Stimulated activated CD8-positive, alpha-beta memory T cell treated with anti-CD3 and anti-CD28 coated beads, Interleukin-2, amount 100 ng/mL, for 1 hour (primary cell): ENCODE measurements at places on chromosomes 2 and 18.

- no peak for DNase-seq
Measured at GRCh38 chr2:441258-442022, 153.5 kb upstream of the ALKAL2 start.

DNA sequence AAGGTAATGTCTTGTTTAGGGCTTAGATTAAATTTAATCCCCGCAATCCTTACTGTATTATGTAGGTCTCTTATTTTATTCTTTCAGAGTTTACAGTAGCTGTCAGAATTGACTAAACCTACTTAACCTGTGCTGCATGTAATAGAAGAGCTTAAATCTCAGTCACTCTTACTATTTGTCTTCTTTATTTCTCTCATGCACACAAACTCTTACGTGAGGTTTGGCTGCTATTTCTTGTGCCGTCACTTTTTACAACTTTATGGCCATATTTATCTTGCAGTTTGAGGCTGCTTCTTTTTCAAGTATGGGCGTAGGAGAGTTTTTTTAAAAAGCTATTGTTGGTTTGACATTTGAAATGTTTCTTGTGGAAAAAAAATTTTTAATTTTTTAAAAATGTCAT, 12.0 kb downstream of the DNAJC10 start:
- no peak for DNase-seq

- no peak for DNase-seq
Measured at GRCh38 chr2:46364797-46365457, 67.7 kb downstream of the EPAS1 start.

DNA sequence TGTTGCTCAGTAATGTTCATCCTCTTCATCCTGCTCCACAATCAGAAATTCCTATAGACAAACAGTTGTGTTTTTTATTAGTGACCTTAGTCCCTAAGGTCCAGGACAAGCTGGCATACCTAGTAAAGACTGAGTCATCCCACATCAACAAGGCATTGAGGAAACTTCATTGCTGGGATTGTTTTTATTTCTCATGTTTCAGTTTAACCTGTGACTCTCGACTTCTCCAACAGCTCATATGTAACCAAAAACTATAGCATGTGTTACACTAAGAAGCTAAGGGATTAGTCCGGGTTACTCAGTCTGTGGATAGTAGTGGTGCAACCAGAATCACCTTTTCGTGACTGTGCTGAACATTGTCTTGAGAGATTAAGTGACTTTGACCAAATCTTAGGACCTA, 292.1 kb downstream of the RDH14 start:
- no peak for DNase-seq

GRCh38 chr18:58716060-58716756, 44.9 kb downstream of the MALT1 start:
- DNase-seq = no peak

DNA sequence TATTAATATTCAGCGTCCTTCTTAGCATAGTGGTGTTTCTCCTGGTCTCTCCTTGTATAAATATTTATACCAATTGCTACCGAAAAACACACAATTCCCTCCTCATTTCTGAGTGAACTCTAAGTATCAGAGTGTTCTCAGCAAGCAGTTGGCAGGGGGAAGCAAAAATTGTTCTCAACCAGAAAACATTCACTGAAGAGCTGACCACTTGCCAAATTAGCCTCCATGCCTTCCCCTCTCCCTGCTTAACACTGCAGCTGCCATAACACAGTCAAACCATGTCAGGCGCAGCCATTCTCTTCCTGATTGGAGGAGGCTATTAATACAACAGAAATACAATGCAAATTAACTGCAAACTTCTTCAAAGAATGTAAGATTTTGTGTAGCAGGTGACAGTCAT, 105.0 kb downstream of the COL6A3 start:
- no peak for DNase-seq

GRCh38 chr2:219642069-219642454, 14.6 kb downstream of the SLC4A3 start:
- DNase-seq = no peak

DNA sequence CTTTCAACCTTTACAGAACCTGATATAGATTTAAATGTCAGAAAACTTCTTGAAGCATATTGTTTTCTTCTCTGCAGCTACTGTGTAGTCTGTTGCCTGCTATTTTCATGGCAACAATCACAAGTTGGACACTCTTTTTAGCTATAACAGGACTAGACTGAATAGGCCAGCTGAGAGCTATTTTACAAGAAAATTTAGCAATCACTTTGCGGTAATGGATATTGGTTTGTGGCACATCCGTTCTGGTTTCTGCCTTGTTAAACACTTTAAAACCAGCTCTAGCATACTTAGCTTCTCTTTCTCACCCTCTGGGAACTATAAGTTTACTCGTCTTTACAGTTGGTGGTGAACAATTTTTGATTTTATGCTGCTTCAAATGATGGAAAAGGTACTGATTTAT, 125.7 kb downstream of the MAP2 start:
- no peak for DNase-seq

DNA sequence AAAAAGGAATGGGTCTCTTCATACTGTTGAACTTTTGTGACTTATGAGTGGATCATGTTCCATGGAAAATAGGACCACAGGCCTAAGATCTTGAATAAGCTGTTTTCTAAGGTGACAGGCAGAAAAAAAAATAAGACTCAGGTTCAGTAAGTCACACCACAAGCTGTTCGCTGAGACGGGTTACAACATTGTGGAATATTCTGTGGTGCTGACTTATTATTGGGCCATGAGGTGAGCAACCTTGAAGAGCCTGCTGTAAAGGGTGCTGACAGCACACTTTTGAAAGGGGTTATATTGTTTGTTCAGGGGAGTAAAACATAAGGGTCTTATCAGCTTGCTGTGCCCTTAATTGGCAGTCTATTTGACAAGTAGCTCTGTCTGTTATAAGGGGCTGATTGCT, 439.8 kb upstream of the SLC14A2 start:
- no peak for DNase-seq

DNA sequence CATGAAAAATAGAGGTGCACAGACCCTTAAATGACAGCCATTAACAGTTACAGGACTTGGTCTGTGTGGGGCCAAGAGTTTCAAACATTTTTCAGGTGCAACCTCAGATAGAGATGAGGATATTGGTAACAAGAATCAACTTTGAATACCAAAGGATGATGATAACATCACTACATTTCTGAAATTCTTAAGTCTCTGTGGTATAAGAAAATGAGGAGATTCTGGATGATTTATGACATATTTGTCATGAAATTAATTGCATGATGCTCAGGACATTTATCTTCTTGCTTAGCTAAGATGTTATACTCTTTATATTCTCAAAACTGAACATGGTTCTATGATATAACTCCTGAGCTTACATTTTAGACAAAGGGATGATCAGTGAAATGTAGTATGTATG, 471.8 kb upstream of the CWC22 start:
- no peak for DNase-seq

- DNase-seq = no peak
Measured at GRCh38 chr2:27781496-27781895, 10.0 kb downstream of the MRPL33 start.

DNA sequence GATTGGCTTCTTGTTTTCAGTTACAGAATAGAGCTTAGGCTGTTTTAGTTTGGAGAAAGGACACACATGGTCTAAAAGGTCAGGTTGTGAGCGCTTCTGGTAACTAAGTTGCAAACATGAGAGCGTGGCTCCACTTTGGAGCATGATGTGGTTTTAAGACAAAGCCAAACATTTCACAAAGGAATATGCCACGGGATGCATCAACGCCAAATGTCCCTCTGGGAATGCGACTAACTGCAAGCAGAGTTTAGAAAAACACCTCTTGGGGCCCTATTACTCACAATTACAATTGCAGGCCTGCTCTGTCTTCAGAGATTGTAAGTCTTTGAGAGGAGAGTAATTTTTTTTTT, 25.4 kb downstream of the MYO7B start:
- no peak for DNase-seq

DNA sequence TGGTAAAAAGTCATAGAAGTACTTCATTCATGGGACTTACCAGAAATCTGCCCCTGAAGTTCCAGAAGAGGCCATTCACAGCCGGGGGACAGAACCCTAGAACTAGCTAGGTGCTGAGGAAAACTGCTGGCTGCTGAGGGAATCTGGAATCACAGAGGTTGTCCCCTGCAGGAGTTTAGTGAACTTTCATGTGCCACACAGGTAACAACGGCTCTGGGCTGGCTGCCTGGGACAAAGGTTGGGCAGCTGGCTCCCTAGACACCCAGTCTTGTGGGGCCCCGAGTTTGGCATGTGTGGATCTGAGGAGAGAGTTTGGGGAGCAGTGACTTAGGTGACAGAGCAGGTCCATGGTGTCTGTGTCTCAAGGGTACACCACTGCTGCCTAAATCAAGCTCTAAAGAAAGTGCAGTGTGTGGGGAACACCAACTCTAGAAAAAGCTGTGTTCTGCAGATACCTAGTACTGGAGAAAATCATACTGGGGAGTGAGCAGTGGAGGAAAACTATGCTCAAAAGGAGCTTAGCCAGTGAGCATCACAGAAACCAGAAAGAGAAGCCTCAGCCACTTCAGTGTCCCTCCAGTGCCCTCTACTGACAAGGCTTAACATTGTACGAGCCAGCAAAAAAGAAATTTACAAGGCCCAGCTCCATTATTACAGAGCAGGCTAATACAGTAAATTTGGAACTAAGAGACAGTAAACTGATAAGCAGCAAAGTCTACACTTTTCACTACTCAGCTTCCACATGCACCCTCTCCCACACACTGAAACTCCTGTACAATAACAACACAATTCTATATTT, 15.2 kb downstream of the GALNT3 start:
- no peak for DNase-seq

DNA sequence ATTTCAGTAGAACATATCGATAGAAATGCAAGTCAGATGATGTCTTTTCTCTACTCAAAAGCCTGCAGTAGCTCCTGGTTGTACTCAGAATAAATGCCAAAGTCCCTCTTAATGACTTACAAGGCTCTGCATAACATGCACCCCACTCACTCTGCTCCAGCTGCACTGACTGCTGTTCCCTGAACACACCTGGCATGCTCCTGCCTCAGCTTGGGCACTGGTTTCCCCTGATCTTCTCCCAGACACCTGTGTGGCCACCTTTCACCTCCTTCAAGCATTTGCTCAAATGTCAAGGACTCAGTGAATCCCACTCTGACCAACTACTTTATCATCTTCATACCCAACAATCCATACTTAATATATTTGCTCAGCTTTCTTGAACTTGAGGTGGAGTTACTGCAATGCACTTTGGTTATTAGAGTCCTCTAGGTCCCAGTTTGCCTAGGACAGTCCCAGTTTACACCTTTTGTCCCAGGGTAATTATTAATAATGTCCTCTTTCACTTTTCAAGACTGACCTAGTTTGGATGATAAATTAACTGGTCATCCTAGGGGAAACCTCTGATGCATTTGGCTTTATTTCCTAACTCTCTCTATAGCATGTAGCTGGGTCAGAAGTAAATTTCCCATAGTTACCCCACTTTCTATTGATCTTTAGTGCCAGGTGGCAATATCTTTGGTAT, 44.1 kb downstream of the ACAA2 start:
- no peak for DNase-seq

GRCh38 chr2:88080545-88080944, 12.9 kb downstream of the SMYD1 start:
- DNase-seq = no peak

DNA sequence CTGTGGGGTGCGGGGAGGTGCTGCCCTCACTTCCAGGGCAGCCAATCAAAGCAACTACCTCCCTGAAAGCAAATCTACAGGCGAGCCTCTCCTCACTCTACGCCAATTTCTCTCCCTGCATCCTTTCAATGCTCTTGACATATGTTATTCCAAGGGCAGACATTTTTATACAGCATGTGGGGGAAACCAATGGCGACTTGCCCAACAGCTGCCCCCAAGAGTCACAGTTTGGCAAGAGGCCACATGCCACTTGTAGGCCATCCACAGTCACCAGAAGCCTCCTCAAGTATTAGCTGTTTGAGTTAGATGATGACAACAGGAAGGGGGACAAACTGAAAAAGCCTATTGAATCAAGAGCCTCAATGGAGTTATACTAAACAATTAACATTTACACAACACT, 114.6 kb downstream of the MYO5B start:
- no peak for DNase-seq

DNA sequence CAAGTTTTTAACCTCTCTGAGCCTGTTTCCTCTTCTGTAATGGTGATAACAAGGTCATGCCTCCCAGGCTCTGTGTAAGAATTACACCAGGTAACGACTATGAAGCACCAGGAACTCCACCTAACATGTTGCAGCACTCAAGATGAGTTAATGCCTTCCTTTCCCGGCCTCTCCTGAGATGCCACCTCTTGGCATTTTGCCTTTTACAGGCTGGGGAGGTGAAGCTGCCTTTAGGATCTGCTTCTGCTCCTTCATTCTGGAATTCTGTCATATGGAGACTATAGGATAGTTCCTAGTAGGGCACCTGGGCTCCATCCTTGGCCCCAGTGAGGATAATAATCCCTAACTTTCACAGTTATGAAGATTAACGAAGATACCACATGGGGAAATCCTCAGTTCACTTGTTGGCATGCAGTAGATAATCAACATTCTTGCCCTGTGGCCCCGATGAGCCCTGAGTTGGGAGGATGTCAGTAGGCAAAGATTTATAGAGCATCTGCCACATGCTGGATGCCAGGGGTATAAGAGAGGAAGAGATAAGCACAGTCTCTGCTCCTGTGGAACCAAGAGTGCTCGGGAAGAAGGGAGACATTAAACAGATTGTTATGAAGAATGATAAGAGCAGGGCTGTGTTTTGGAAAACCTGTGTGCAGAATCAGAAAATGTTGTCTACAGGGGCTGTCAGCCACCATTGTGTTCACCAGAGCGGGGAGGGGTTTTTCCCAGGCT, 43.9 kb upstream of the KCNF1 start:
- DNase-seq = no peak

GRCh38 chr2:1521878-1522830, 108.9 kb downstream of the TPO start:
- no peak for DNase-seq

GRCh38 chr2:46719487-46719886, 196.1 kb downstream of the MCFD2 start:
- DNase-seq = no peak

DNA sequence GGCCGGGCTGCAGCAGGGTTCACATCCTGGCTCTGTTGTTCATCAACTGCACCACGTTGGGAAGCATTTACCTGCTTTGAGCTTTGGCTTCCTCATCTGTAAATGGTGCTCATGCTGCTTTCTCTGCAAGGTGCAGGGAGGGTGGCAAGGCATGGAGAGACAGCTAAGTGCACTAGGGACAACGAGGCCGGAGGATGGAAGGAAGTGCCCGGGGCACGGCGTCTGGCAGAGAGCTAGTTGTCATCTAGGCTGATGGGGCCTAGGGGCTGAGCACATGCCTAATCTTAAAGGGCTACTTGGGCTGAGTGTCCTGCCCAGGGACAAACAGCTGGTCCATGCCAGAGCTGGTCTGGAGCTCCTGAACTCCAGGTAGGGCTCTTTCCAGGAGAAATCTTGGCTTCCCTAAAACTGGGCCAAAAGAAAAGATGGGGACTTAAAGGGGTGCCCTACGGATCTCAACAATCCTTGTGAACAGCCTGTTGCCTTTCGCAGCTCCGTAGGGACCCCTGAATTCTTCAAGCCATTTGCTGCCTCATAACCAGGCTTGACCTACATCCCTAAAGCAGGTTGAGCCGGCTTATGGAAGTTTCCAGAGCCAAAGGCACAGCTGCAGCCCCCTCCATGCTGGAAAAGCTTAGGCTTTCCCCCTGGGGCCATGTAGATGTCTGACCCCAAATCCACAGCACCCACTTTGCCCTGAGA, 130.8 kb downstream of the SMAD7 start:
- DNase-seq = no peak
